ENCODE measurements at places on chromosomes 7 and 10.
A peak's percentile ranks its signal among the peaks of the same experiment; 100 is the strongest.

- no peak for DNase-seq
Measured at GRCh38 chr10:472241-472910, 217.1 kb downstream of the DIP2C start.

GRCh38 chr10:89252225-89252585 lies 630 bp upstream of the LIPA start:
- no peak for DNase-seq

- DNase-seq: no peak
Measured at GRCh38 chr10:26502986-26503385, 64.8 kb downstream of the APBB1IP start.

- no peak for DNase-seq
Measured at GRCh38 chr7:107783648-107784047, 19.4 kb downstream of the SLC26A3 start.

DNA sequence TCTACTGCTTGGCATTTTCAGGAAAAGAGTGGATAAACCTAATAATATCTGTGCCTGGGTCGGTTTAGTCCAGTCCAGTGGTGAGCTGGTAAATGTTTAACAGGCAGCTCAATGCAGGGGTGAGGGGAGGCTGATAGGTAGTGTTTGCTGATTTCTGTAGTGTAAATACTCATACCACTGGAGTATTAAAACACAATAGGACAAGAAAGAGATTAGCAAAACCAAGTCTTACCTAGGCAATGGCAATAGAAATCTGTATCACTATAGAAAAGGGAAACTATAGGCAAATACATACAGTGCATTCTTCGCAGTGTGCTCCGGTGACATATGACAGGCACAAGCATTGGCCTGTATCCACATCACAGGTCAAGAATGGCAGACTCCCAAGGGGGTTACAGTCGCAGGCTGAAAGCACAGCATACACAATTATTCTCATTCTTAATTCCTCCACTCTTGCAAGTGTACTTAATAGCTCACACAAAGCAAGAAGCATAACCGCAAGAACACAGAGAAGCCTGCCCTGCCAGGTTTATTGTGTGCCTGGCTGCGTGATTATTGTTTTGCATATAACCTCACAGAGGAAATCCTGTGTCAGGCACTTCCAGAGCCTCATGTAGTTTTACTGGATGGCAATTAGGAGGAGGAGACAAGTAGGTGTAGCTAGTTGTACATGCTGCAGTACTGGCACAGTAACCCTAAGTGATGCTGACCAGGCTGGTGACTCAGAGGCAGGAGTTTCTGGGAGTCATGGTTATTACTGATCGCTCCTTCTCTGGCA lies 35.0 kb downstream of the LAMB4 start:
- no peak for DNase-seq

- no peak for DNase-seq
Measured at GRCh38 chr7:90945104-90945787, 319.0 kb upstream of the FZD1 start.

DNA sequence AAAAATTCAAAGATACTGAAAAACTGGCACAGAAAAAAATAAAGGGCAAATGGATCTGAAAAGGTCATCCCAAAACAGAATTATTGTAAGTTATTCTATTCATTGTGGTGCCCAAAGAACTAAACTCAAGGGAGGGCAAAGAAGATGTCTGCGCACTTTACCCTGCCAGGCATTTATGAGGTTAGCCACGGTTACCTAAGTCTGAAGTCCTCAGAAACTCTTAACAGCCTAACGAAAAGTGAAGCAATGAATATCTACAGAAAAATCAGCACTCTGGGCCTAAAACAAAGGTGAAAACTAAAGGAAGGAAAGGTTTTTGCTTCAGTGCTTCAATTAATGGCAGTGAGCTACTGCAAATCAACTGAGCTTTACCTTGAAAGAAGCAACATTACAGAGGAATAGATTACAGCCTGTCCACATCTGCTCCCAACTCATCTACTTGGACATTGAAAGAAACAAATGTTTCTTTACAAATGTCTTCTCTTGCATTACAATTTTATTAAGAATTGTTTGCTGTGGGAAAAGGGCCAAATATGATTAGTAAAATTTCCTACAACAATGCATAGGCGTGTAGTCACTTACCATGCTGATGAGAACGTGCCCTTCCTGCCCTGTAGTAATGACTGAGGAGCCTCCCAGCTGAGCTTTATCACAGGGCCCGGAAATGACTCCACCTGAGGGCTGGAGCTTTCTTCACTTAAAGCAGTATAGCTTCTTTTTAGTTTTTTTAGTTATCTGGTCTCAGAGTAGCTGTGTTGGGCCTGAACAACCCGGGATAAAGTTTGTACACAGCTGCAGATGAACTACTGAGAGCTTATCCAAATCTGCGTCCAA lies at the start of gene TUBAL3:
TUBAL3 (minus strand) TSS at position 621 of the 834 bp plus-strand sequence; CDS start at position 585, 36 bp downstream.
- DNase-seq: no peak

DNA sequence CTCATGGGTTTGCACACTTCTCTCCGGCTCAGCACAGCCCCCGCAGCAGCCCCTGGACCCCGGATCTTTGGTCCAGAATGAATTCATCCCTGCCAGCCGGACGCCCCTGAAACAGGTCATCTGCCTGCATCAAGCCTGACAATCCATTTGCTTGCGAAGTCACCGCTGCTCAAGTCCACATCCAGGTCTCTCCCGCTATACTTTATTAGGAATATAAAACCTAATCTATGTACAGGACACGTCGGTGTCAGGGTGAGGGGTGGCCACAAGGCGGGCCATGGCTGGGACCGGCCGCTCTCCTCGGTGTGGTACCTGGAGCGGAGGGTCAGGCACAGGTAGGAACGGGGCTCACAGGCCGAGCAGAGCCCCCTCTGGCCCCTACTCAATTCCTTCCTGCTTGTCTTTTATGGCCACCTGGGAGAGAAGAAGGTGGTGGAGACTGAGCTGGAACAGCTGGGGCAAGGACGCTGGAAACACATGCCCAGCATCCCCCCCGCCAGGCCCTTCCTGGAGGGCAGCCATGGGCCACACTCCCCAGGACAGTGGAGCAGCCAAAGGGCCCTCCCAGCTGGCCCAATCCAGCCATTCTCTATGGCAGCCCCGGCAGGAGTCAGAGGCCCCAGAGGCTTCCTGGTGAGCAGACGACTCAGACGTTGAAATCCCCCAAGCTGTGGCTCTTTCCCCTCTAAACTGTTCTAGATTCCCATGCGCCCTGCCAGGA lies 5.3 kb downstream of the POLR2J start:
- DNase-seq: peak; percentile 38

- no peak for DNase-seq
Measured at GRCh38 chr10:87668324-87669074, 8.8 kb downstream of the PAPSS2 start.

DNA sequence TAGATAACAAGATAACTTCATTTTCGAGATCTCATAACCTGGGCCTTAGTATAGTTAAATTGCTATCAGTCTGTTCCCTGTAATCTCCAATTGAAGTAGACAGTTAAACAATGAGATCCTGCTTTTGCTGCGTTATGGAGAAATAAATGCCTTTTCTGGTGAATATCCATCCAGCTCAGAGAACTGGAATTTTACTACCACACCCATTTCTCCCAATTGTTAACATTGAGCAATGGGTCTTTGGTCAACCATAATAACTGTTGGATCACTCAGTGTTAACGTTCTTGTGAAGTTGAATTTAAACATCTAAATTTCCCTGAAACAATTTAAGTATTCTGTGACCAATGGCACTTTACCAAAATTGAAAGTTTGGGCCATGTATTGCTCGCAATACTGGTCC lies 3.0 kb downstream of the CALU start:
- DNase-seq: no peak

DNA sequence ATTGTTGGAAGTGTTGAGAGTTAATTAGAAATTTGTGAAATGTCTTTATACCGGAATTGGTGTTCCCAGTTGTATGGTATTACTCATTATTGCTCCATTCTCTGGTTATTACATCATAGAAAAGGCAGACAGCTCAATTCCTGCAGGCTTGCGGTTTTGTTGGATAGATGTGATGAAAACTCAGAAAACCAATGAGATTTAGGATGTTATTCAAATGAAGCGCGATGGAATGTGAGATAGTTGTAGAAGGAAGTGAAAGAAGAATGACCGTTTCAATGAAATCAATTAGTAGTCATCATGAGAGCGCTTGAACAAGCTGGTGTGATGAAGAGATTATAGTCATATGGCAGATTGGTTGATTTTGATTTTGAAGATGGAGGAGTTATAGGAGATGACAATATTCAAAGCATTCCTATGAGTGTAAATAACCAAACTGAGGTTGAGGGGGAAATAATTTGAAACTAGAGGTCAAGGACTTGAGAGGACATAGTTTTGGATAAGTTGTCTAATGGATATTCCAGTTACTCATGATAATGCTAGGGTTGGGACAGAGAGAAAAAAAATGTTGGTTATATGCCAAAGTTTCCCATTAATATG lies 991.5 kb downstream of the NRG3 start:
- DNase-seq: no peak

- DNase-seq: no peak
Measured at GRCh38 chr7:1158203-1159126, 1.5 kb downstream of the ZFAND2A start.

GRCh38 chr10:123781956-123782500 lies 109.6 kb downstream of the CPXM2 start:
- no peak for DNase-seq

Measured in midbrain (tissue), 1 donor.